Adrenal gland (tissue), 19 donors: ENCODE measurements at places on chromosomes 7 and 10.

GRCh38 chr10:89458784-89459183, 44.4 kb downstream of the IFIT5 start:
- no peak for DNase-seq
- H3K4me1 ChIP-seq: no peaks in the 10 kb centered on the region
- H3K27me3 ChIP-seq: no peaks in the 10 kb centered on the region
- H3K36me3 ChIP-seq: no peaks in the 10 kb centered on the region
- H3K4me3 ChIP-seq: no peak overlapping the region

GRCh38 chr7:30904561-30904960, 7.1 kb upstream of the AQP1 start:
- no peak overlapping the region for H3K27ac ChIP-seq
- no peaks in the 10 kb centered on the region for H3K27me3 ChIP-seq
- no peaks in the 10 kb centered on the region for H3K36me3 ChIP-seq
- no peak overlapping the region for H3K4me3 ChIP-seq

DNA sequence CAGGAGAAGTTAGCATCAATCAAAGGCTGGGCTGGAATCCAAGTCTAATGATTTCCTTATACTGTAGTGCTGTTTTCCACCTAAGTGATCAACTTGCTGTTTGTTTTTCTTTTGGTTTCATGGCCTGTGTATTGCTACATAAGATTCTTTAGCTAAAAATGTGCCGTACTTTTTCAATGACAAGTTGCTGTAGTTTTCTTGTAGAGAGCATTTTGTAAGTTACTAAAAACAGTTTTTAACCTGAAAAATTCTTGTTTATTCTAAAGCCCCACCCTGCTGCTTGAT, 1.3 kb downstream of the HELLS start:
- H3K27me3 ChIP-seq: no peaks in the 10 kb centered on the region
- no peaks in the 10 kb centered on the region for H3K36me3 ChIP-seq
- peaks cover 5% of the 10 kb centered on the region for H3K4me1 ChIP-seq
- H3K27ac ChIP-seq: no peak overlapping the region
- H3K4me3 ChIP-seq: no peak overlapping the region

DNA sequence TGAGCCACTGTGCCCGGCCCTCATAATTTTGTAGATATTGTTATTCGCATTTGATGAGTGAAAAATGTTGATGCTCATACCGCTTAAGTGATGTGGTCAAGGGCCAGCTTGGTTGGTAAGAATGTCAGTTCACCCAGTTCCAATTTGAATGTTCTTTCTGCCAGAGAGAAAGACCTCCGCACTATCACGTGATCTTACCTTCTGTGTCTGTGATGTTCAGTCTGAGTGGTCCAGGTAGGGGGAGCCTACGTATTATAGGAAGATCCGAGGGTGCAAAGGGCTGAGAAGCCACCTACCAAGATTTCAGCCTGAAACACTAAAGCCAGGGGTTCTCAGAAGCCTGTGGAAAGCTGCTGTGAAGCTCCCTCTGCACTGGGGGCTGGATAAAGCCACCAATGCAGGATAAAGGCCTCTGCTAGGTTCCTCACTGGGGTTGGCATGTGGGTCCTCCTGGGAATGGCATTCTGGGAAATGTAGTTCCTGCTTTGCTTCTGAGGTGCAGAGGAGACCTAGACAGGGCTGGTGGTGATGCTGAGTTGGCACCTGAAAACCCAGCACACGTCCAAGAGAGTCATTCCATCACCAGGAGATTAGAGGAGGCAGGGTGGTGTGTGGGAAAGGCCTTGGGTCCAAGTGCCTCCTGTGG, 64.7 kb upstream of the AOAH start:
- no peaks in the 10 kb centered on the region for H3K36me3 ChIP-seq
- no peak for DNase-seq
- no peak overlapping the region for H3K27ac ChIP-seq
- H3K4me1 ChIP-seq: no peaks in the 10 kb centered on the region
- H3K27me3 ChIP-seq: no peaks in the 10 kb centered on the region
- H3K4me3 ChIP-seq: no peak overlapping the region

GRCh38 chr7:35003679-35004303, 33.5 kb downstream of the DPY19L1 start:
- no peaks in the 10 kb centered on the region for H3K27me3 ChIP-seq
- H3K4me3 ChIP-seq: no peak overlapping the region
- no peak overlapping the region for H3K27ac ChIP-seq
- no peaks in the 10 kb centered on the region for H3K4me1 ChIP-seq

DNA sequence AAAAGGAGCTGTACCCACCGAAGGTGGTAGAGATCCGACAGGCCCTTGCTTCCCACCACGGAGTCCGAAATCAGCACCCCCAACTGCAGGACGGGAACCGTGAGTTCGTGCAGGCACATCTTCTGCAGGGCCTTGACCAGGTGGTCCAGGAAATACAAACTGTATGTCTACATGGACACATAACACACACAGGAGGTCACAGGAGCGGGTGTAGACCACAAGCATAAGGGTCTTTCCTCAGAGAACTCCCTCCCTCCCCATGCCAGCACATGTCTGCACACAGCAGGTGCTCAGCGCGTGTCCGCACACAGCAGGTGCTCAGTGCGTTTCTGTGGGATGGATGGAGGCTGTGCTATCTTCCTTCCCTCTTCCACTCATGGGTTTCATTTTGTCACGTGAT, 69.7 kb downstream of the CFAP46 start:
- H3K4me1 ChIP-seq: no peaks in the 10 kb centered on the region
- H3K4me3 ChIP-seq: no peak overlapping the region
- peaks cover 8% of the 10 kb centered on the region for H3K27me3 ChIP-seq

- no peak overlapping the region for H3K27ac ChIP-seq
- H3K27me3 ChIP-seq: no peaks in the 10 kb centered on the region
- DNase-seq: no peak
- peaks cover 3% of the 10 kb centered on the region for H3K4me1 ChIP-seq
- no peaks in the 10 kb centered on the region for H3K36me3 ChIP-seq
Measured at GRCh38 chr7:102450242-102450641, 14.4 kb downstream of the ALKBH4 start.

GRCh38 chr10:43261578-43262396, 5.1 kb downstream of the RASGEF1A start:
- H3K27me3 ChIP-seq: peaks cover 8% of the 10 kb centered on the region
- no peak overlapping the region for H3K4me3 ChIP-seq
- no peaks in the 10 kb centered on the region for H3K36me3 ChIP-seq
- no peak overlapping the region for H3K27ac ChIP-seq

DNA sequence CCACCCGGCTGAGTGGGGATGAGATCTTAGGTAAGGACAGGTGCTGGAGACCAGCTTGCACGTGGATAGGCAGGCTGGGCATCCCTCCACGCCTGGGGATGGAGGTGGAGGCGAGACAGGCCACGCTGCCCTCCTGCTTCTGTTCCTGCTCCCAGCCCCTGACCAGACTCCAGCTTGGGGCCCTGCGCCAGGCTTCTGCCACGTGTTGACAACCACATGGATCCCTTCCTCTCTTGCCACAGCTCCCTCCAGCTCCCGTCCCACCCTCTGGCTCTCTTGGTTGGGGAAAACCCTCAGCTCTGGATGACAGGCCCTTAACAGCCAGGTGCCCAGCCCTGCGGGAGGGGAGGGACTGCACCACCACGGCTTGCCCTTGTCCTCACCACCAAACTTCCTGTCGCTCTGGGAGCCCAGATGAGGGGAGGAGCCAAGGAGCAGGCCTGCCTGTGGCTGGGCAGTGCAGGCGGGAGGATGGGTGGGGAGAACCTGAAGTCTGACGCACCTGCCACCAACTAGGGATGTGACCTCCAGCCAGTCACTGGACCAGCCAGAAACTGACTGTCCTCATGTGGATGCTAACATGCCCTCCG, 36.0 kb downstream of the KCNH2 start:
- H3K4me3 ChIP-seq: no peak overlapping the region
- peaks cover 9% of the 10 kb centered on the region for H3K4me1 ChIP-seq
- no peak overlapping the region for H3K27ac ChIP-seq
- H3K36me3 ChIP-seq: no peaks in the 10 kb centered on the region

DNA sequence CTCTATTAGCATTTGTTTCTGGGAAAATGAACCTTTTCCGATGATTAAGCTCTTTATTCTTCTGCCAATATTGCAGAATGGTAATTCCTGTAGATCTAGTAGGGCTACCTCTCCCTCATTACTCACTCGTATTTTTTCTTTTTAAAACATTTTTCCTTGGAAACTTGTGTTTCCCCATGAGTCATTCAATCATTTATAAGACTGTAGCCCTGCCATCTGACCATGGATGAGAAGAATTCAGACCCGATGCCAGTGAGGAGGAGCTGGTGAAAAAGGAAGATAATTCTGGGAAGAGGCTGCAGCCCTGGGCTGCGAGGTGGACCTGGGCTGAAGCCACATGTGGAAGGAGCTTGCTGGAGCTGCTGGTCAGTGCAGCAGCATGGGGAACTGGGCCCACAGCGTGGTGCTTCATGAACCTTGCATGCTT, 242.8 kb downstream of the KLF6 start:
- peaks cover 4% of the 10 kb centered on the region for H3K4me1 ChIP-seq
- H3K36me3 ChIP-seq: no peaks in the 10 kb centered on the region
- no peak overlapping the region for H3K27ac ChIP-seq
- H3K27me3 ChIP-seq: no peaks in the 10 kb centered on the region
- H3K4me3 ChIP-seq: no peak overlapping the region

DNA sequence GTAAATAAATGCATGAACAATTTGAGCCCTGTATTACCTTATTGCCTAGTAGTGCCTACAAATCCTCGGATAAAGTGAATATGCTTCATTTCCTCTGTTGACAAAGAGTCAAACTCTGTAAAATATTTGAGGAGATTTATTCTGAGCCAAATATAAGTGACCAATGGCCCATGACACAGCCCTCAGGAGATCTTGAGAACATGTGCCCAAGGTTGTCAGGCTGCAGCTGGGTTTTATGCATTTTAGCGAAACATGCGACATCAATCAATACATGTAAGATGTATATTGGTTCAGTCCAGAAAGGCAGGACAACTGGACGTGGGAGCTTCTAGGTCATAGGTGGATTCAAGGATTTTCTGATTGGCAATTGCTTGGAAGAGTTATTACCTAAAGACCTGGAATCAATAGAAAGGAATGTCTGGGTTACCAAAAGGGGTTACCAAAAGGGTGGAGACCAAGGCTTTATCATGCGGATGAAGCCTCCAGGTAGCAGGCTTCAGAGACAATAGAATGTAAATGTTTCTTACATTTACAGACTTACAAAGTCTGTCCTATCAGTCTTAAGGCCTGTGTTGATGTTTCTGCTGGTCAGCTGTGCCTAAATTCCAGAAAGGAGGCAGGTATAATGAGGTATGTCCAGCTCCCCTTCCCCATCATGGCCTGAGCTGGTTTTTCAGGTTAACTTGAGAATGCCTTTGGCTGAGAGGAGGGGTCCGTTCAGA, 220.1 kb upstream of the FZD1 start:
- no peak overlapping the region for H3K4me3 ChIP-seq
- no peak for DNase-seq
- H3K27ac ChIP-seq: no peak overlapping the region
- no peaks in the 10 kb centered on the region for H3K27me3 ChIP-seq
- H3K36me3 ChIP-seq: no peaks in the 10 kb centered on the region
- H3K4me1 ChIP-seq: no peaks in the 10 kb centered on the region

GRCh38 chr10:103545366-103545765, 51.9 kb downstream of the NEURL1 start:
- H3K4me1 ChIP-seq: peaks cover 9% of the 10 kb centered on the region
- H3K36me3 ChIP-seq: no peaks in the 10 kb centered on the region

- H3K27ac ChIP-seq: peak overlapping the region; percentile 94
- H3K36me3 ChIP-seq: no peaks in the 10 kb centered on the region
- H3K27me3 ChIP-seq: no peaks in the 10 kb centered on the region
- H3K4me3 ChIP-seq: peak overlapping the region; percentile 17
- no peak for DNase-seq
Measured at GRCh38 chr7:150379441-150380379, 580 bp downstream of the ZNF775 start.

DNA sequence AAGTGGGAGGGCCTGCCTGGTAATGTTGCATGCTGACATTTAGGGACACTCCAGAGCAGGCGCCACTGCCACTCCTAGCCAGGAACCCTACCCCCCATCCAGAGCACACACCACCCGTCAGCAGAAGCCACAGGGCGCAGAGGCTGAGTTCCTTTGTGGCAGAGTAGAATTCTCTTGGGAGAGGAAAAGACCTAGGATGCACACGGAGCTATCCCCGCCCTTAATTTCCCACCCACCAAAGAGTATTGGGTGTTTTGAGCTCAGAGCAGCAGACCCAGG, 702 bp upstream of the INSYN2A start:
- H3K4me1 ChIP-seq: peaks cover 12% of the 10 kb centered on the region
- H3K4me3 ChIP-seq: no peak overlapping the region
- H3K27ac ChIP-seq: no peak overlapping the region
- no peaks in the 10 kb centered on the region for H3K36me3 ChIP-seq
- DNase-seq: no peak
- peaks cover 13% of the 10 kb centered on the region for H3K27me3 ChIP-seq

DNA sequence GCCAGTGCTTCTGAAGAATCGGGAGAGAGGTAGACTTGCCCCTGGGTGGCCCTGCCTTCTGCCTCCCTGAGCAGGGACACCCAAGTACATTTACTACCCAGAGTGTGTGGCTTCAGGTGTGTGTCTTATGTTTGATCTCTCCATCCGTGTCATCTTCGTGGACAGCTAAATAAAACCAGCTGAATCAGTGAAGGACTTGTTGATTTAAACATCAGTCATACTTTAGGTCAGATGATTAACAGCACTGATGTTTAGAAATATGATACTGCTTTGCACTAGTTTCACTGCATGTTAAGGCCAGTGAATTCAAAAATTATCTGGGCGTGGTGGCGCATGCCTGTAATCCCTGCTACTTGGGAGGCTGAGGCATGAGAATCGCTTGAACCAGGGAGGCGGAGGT, 4.0 kb downstream of the MTG1 start:
- peaks cover 49% of the 10 kb centered on the region for H3K36me3 ChIP-seq
- no peaks in the 10 kb centered on the region for H3K27me3 ChIP-seq
- no peak overlapping the region for H3K4me3 ChIP-seq
- peaks cover 28% of the 10 kb centered on the region for H3K4me1 ChIP-seq
- no peak overlapping the region for H3K27ac ChIP-seq

DNA sequence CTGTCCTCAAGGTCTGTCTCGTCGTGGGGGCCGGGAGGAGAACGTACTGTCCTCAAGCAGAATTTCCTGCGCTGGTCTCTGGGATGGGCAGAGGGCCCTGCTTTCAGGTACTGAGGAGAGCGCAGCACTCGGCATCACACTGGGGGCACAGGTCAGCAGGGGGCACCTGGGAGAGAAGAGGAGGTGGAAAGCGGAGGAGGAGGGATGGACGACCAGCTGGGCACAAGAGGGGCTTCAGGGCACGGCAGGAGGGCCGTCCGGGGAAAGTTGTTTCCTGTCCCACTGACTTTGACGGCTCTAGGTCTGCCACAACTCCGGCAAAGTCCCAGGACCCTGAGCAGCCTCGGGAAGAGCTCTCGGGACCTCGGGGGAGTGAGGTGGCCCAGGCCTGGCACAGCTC, 536.9 kb downstream of the DNAJB6 start:
- DNase-seq: no peak
- no peak overlapping the region for H3K27ac ChIP-seq
- peaks cover 5% of the 10 kb centered on the region for H3K27me3 ChIP-seq
- no peaks in the 10 kb centered on the region for H3K36me3 ChIP-seq
- H3K4me3 ChIP-seq: no peak overlapping the region
